ENCODE measurements at places on chromosomes 7 and 10.

GRCh38 chr10:96606216-96606615 is 19.4 kb upstream of the TM9SF3 start:
- DNase-seq = no peak

- DNase-seq = no peak
These were observed 90.1 kb downstream of the ABCC2 start for GRCh38 chr10:99872367-99873162.

DNA sequence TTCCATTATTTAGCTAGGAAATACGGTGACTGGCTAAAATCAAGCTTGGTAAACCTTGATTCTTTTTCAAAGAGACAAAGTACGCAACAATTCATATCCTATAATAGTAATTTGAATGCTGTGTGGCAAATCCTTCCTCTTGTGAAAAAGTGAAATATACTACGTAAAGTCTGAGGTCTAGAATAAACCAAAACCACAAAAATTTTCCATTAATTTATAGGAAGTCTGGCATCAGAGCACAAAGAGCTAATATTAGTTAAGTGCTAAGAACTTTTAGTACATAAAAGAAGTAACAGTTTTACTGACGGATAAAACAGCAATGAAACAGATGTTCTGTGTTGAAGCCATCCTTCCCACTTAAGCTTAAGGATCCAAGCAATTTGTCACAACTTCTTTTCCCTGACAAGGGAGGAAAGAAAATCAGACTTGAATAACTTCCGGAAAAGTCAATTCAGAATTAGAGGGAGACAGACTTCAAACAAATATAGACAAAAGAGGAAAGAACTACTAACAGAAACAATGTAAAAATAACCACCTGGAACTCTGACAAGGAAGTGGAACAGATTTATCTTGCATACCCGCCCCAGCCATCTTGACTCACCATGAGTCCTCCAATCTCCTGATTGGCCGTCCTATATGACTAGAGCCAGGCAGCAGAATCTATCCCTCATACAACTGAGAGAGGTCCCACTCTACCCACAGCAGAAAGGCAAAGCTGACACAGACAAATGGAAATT is 34.6 kb downstream of the RHEB start:
- DNase-seq = no peak

DNA sequence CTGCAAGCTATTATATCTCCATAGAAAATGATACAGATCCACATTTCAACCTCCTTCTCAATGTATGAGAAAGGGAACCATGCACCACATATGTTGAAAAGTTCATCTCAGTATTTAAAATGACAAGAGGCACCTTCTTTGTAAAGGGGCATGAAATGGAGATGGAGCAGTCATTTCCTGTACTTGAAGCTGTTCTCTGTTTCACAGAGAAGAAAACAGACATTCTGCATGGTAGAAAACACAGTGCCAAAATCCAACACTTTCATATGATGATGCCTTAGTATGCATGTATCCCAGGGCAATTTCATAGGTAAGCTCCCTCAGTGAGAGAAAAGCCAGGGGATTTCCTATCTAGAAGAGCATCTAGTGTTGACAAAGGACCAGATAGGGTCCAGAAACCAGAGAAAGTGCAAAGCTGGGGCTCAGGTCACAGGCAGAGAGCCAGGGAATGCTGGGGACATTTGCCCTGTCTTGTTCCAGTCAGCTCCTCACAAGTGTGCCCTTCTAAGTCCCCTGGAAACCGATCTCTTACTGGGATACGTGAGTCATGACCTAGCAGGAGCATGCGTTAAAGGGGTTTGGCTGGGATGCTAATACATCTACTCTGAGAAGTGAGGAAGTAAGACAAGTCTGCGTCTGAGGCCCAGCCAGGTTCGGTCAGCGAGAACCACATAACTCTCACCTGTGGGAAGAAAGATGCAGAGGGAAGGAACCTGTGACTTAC is 118.7 kb downstream of the ICA1 start:
- DNase-seq = peak; percentile 48

DNA sequence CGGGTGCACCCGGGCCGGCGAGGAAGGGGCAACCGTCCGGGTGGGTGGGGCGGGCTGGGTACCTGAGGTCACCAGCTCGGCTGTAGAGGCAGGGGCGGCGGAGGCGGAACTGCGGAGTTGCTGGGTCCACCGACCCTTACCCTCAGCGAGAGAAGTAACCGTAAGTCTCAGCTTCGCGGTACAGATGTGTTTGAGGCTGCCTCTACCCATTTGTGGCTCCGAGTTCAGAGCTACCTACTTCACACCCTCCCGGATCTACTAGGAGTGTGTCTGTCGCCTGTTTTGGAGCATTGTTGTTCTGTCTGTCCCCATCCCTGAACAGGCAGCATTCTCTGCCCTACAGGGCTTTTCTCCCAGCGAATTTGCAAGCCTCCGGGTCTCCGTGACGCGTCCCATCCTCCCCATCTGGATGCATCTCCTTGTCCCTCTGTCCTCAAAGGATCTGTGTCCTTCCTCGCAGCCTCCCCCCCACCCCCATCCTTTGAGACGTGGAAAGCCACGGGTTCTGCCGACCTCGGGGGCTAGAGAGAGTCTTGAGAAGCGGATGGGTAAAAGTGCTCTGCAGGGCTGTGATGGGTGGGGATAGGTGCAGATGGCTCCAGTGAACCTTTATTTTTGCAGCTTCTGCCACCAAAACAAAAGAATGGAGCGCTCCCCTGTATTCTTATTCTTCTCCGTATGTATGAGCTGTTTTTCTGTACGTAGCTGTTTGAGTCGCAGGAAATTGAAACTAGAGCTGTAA is 757 bp downstream of the ANKIB1 start:
- DNase-seq = peak; percentile 36
